ENCODE measurements at places on chromosomes 6 and 20. TPM values are rescaled to one million over a fixed set of nuclear protein-coding genes. Genes with fewer than 3 reads are reported as not detected.

DNA sequence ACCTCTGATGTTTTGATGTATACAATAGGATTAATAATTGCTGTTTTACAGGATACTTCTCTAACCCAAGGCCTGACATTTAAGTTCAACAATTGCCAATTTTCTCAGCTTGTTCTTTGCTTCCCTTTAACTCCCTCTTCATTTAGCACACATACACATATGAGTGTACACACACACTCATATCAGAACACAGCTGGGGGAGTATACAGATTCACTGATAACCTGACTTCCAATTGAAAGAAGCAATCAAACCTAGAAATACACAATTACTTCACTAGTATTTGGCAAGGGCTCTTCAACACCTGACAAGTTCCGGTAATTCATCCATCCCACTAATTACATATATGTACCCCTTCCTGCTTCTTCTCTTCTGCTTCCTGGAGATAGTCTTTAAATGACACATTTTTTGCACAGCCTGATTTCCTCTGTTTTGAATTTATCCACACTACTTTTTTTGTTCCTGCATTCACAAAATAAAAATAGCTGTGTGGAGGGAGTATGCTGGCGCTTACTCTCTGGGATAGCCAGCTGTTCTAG is 11.2 kb downstream of the UST start:
- no peak for DNase-seq

- DNase-seq, result no peak
Observed at GRCh38 chr6:38040254-38040653, 220.7 kb downstream of the ZFAND3 start.

Gene C6orf15
- total RNA-seq, result not detected

Gene TUBB2B
- 1.3 TPM for total RNA-seq

Gene MAFB
- total RNA-seq, result 14.7 TPM

Gene ZNF831
- 0.08 TPM for total RNA-seq
